ENCODE measurements at places on chromosomes 11 and 22.
A peak's percentile ranks its signal among the peaks of the same experiment; 100 is the strongest.

GRCh38 chr11:27313157-27313821, 49.7 kb downstream of the CCDC34 start:
- DNase-seq = no peak

DNA sequence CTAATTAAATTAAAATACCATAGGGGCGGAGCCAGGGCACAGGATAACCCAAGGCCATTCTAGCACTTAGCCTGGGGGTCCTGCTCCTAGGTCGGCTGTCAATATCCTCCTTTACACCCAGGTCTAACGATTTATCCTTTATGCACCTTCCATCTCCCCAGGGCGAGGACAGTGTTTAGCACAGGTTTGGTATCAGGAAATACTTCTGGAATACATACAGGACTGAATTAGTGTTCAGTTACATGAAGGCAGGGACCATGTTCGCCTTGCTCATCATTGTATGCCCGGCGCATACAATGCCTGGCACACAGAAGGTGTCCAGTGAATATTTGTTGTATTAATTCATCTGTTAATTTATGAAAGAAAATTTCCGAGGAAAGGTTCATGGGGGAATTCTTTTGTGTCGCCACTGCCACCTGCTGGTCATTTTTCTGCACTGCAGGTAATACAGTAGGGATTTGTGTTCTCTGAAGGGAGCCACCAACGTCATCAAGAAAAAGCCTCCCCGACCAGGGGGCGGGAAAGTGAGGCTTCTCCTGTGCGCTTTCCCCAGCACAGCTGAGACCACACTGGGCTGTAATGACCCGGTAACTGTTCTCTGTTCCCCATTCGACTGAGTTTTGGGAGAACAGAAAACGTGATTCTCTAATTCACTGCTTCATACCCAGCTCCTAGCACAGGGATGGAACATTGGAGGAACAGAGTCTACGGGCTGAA, 68.7 kb upstream of the ASPHD2 start:
- peak; percentile 22 for DNase-seq

DNA sequence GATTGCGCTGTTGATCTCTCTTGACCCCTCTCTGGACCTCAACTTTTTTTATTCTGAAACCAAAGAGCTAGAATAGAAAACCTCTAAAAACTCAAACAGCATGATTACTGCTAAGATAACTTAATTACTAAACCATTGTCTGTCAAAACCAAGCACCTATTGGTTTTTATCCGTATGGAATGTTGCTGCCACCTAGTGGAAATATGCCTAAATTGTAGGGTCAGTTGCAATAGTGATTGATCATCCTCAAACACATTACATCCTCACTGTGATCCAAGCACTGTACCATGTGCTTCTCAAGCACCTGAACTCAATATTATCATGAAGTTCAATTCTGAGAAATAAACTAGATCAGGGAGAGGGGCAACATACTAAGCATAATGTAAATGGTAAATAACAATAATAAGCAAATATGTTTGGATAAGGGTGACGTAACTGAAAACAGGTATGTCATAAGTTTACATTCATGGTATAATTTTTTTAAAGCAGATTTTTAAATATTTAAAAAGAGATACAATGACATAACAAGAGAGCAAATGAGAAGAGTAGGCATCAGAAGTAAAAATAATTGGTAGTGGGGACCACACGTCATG, 3.8 kb upstream of the OR5A2 start:
- DNase-seq = no peak

DNA sequence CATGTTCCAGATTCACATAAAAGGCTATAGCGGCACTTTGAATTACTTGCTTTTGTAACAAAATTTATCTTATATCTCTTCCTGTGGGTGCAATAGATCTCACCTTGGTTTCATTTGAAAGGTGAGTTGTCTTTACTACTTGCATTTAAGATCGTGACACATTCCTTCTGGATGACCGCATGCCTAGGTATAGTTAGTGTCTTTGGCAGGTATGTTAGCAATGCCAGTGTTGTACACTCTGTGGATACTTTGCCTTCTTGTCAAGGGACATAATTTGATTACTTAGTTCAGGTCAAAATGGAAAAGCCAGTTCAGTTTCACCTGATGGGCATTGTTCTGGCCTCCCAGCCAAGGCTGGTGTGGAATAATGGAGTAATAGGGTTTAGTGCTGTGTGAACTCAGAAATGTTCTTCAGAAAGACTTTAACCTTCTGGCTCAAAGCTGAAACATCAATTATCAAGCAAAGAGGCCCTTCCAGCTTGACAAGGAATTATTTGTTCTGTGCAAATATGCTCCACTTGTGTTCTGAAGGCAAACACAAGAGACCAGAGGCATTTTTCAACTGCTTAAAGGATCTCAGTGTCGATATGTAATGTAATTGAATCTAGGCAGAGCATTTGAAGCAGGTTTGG, 64.6 kb downstream of the AMOTL1 start:
- DNase-seq = no peak

DNA sequence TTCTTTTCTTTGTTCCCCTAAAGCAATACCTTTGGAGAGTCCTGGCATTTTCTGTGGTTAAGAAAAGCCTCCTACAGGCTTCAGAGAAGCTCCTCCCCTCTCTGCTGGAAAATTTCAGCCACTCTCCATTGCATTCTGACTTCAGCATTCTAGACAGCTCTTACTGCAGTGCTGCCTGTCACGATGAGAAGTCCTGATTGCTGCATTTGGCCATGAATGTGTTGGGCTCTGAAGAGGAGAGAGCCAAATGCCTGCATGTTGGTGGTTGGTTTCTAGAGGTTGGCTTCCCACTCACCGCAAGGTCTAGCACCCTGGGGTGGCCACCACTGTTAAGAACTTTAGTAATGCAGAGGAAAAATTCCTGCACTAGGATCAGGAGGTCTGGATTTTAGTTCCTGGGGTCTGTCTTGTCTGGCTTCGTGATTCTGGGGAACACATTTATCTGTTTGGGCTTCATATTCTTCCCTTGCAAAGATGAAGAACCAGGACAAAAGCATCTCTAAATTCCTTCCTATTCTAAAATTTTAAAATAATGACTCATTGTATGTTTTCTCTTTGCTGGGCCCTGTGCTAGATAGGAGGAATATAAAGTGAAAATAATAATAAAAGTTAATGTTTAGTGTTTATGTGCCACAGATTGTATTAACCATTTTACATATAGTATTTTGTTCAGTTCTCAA, 38.1 kb downstream of the COA4 start:
- no peak for DNase-seq

- DNase-seq = no peak
Observed at GRCh38 chr11:15748132-15748531, 608.2 kb downstream of the SOX6 start.

- no peak for DNase-seq
Observed at GRCh38 chr11:47378836-47379170, 456 bp upstream of the SPI1 start.

DNA sequence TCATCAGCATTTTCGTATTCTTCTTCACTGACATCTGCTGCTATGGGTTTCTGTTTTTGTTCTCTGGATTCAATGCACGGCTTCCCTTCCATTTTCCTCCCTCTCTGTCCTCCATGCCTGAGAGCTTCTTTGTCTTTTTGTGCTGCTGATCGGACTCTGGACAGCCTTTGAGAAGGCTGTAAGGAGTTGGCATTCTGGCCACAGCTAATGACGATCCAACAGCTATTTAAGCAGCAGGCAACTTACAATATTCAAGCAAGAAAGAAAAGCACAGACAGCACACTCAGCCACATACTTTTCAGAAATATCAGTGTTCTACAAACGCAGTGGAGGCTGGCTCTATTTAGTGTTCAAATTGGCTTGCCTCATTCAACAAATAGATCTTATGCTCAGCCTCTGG, 60.9 kb upstream of the ZC3H12C start:
- DNase-seq = no peak

DNA sequence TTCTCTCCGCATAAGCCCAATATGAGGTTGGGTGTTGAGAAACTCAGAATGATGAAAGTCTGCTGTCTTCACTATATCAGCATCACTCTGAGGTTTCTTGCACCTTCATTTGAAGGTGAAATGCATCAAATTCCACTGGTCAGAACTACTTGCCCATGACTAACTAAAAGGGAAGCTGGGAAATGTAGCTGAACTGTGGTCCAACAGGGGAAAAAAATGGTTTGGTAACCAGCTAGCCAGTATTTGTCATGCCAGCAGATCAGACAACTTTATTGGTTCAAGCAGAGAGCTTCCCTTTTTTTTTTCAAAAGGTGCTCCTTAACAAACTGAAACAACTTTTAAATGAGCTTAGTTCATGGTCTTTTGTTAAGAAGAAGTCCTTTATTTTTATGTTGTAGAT, 14.2 kb upstream of the PIK3C2A start:
- no peak for DNase-seq

DNA sequence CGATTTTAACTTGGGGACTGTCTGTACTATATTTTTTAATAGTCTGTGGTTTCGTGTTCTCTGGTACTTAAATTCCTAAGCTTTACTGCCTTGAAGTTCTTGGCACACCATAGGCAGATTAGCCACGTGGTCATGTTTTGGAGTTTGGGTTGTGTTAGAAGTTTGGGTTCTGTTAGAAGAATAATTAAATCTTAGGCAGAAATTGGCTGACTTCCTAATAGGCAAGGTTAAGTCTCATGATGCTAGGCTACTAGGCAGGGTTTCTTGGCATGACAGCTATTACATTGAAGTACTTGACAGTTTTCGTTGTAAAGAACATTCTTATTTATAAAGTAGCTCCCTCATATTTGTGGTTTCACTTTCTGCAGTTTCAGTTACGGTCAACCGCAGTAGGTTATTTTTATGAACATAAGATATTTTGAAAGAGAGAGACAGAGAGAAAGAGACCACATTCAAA, 30.0 kb upstream of the MMP7 start:
- DNase-seq = no peak

- DNase-seq = no peak
Observed at GRCh38 chr11:76621466-76621865, 49.1 kb downstream of the LRRC32 start.

Data from stimulated activated CD8-positive, alpha-beta memory T cell treated with anti-CD3 and anti-CD28 coated beads, Interleukin-4, amount 100 ng/mL, for 4 hours (primary cell).